ENCODE measurements at places on chromosomes 4 and X.

DNA sequence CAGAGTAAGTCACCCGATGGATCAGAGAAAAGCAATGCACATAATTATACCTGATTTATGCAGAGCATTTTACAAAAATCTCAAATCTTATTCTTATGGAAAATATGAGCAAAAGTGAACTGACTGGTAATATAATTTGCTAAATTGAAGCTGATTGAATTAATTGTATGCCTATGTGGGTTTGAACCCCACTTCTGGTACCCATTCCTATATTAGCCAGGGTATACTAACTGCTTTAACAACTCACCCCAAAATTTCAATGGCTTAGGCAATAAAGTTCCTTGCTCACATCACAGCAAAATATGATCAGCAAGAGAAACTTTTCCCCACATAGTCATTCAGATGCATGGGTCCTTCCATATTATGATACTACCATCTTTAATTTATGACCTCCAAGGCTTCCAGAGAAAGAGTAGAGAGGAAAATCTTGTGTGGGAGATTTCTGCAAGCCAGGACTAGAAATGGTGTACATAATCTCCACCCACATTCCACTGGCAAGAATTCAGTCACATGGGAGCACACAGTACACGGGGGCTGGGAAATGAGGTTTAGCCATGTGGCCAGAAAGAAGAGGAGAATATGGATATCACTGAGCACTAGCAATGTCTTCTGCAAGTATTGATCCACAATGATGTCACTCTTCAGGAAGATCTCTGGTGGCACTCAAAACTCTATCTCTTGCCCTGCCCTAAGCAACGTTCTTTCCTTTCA is 640.7 kb downstream of the BCOR start:
- no peak for DNase-seq

GRCh38 chr4:74055096-74055495 is 16.6 kb upstream of the CXCL3 start:
- no peak for DNase-seq

DNA sequence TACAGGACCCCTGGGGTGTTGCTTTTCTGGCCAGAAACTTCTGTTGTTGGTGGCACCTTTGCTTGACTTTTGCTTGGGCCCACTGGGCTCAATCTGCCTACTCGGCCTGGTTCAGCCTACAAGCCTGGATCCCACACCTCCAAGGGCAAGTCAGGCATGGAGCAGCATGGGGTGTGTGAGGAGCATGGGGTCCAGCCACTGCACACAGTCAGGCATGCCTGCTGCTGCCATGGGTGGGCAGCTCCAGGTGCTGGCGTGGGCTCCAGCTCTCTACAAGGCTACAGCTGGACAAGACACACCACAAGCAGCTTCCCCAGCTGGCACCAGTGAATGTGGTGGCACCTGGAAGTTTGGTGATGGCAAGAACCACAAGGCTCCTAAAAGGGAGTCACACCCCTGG is 1683.1 kb upstream of the ADGRL3 start:
- no peak for DNase-seq

GRCh38 chr4:6427439-6428090 is 44.8 kb downstream of the PPP2R2C start:
- no peak for DNase-seq

- DNase-seq: no peak
Measured at GRCh38 chr4:17204908-17205307, 306.5 kb upstream of the LDB2 start.

DNA sequence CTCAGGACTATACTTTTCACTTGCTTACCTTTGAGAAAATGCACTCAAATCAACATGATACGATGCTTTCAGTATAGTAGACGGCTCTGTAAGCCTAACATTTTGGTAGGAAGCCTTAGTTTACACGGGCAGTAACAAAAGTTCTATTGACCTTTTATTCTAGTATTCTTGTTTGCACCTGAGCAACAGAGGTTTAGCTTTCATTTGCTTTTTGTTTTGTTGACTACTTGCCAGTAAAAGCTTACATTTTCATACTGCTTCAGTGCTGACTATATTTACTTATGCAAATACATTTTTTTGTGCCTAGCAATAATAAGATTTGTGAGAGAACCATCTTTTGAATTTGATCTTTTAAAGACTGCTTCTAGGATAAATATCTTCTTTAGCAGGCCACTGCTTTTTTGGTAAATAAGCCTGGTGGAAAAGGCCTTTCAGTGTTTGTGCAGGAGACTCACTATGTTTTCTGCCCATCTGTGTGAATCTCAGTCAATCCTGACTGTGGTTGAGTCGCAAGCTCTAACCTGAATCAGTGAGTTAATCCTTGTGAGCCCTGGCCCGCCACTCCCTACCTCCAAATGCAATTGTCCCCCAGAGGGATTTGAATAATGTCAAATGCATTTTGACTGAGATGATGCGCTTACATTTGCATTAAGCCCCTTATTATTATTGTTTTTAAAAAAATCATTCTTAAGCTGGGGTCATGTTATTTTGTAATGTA is 21.9 kb downstream of the FHIP1A start:
- DNase-seq: no peak

DNA sequence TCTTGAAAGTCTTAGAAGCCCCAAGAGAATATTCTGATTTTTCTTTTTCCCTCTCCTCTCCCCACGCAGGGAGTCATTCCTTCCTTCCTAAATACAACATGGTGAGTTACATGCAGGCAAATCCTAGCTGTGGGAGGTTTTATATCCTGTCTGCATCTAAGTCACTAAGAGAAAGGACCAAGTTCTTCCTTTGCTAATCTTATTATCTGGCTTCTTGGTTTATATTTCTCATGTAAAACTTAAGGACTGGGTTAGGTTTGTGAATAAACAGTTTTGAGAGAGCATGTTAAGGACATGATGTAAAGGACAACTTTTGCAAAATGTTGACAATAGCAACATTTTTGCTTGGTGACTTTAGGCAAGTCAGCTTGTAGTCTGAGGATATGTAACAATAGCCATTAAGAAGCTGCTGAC is 5.1 kb upstream of the CXCL9 start:
- DNase-seq: no peak

GRCh38 chr4:59484944-59485343 is 1715.2 kb upstream of the ADGRL3 start:
- DNase-seq: no peak

- no peak for DNase-seq
Measured at GRCh38 chr4:73090738-73091137, 21.2 kb upstream of the COX18 start.

DNA sequence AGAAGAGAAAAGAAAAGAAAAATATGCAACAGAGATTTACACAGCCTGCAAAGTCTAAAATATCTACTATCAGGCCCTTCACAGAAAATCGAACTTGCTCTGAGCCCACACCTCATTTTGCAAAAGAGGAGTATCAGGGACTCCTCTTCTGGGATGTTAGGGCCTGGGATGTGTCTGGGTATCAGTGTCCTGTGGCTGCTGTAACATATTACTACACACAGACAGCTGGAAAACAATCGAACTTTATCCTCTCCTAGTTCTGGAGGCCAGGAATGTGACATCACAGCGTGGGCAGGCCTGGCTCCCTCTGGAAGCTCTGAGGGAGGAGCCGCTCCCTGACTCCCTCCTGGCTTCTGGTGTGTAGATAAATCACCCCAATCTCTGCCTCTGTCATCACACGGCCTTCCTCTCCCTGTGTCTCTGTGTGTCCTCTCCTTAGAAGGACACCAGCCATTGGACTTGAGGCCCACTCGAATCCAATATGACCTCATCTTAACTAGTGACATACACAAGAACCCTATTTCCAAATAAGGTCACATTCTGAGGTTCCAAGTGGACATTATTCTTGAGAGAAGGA is 52.9 kb downstream of the PPP2R2C start:
- DNase-seq: no peak

GRCh38 chr4:54101190-54102041 is 1.5 kb downstream of the GSX2 start:
- no peak for DNase-seq

DNA sequence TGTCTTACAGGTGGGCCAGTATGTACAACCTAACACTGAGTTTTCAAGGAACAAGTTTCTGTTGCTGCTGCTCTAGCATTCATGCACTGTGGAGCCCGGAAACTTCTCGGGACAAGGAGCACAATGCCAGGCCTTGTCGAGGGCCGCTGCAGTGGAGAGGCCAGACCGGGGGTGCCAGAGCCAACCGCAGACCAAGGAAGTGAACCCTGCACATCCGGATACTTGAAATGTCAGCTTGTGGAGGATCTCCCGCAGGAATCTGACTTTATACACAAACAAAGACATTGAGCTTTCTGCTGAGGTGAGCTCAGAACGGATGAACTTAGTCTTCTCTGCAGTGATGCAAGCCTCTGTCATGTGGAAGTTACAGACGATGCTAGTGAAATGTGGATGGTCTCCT is 99.5 kb downstream of the ZNF827 start:
- DNase-seq: no peak

DNA sequence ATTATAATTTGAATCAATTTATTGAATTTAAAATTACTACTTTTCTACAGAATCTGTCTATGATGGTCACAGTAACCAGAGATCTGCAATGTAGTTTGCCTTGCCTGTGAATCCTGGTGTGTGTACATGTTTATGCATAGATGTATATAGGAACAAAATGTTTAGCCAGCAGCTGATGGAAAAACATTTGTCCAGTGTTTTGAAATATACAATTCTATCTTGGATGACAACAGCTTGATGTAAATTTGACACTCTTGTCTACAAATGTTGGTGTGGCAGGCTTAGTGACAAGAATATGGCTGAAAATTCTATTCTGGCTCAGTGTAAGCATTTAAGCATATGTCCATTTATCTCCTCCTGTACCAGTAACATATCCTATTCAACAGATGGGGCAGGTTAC is 229.4 kb downstream of the RCHY1 start:
- no peak for DNase-seq

- DNase-seq: no peak
Measured at GRCh38 chrX:48617542-48618340, 20.4 kb downstream of the WDR13 start.
